Neural crest cell (in vitro differentiated cells): ENCODE measurements at places on chromosomes 13 and 19. TPM values are rescaled to one million over a fixed set of nuclear protein-coding genes. Genes with fewer than 3 reads are reported as not detected.
A peak's percentile ranks its signal among the peaks of the same experiment; 100 is the strongest.

- no peak overlapping the region for H3K4me3 ChIP-seq
- no peak overlapping the region for H3K27ac ChIP-seq
- no peaks in the 10 kb centered on the region for H3K27me3 ChIP-seq
Observed at GRCh38 chr13:80894917-80895316, 554.0 kb upstream of the SPRY2 start.

DNA sequence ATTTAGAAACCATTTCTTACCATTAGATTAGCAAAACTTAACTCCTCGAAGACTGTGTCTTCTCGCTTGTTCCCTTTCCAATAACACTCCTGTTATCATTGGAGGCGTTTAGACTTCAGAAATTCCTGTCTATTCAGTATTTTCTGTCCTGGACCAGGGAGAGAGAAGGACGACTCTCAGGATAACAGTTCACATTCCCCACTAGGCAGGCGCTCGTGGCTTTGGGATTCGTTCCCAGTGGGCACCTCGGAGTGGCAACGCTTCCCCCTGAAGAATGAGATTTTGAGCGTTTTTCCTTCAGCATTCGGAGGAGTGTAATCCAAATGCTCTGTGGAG is 429 bp upstream of the ZNF225 start:
- H3K4me3 ChIP-seq: peak overlapping the region; percentile 99
- no peak for DNase-seq
- no peaks in the 10 kb centered on the region for H3K27me3 ChIP-seq
- peak overlapping the region; percentile 91 for H3K27ac ChIP-seq

GRCh38 chr13:75704194-75704926 is 68.2 kb downstream of the LMO7 start:
- H3K4me3 ChIP-seq: no peak overlapping the region
- H3K27ac ChIP-seq: no peak overlapping the region
- H3K36me3 ChIP-seq: peaks cover 1% of the 10 kb centered on the region

DNA sequence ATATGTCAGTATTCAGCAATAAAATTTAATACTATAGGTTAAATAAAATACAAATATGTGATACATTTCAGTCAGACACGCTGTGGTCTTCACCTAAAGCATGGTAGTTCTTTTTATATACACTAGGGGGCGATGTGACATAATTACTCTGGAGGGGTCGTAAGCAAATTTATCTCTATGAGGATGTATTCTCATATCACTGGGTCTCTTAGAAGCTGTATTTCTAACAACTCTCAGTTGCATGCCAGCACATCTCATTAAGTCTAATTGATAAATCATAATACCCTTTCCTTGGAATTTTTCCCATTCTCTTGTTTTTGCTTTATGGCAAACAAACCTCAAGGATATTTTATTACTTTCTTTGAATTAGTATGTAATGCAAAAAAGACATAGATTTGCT is 3.9 kb upstream of the PCDH17 start:
- H3K27me3 ChIP-seq: peaks cover 38% of the 10 kb centered on the region
- H3K4me1 ChIP-seq: peaks cover 35% of the 10 kb centered on the region
- peaks cover 8% of the 10 kb centered on the region for H3K36me3 ChIP-seq
- peak overlapping the region; percentile 79 for H3K4me3 ChIP-seq
- no peak overlapping the region for H3K27ac ChIP-seq
- no peak for DNase-seq

GRCh38 chr13:33081666-33082065 is 65.4 kb downstream of the KL start:
- no peaks in the 10 kb centered on the region for H3K4me1 ChIP-seq
- DNase-seq: no peak
- H3K36me3 ChIP-seq: no peaks in the 10 kb centered on the region
- no peak overlapping the region for H3K4me3 ChIP-seq

DNA sequence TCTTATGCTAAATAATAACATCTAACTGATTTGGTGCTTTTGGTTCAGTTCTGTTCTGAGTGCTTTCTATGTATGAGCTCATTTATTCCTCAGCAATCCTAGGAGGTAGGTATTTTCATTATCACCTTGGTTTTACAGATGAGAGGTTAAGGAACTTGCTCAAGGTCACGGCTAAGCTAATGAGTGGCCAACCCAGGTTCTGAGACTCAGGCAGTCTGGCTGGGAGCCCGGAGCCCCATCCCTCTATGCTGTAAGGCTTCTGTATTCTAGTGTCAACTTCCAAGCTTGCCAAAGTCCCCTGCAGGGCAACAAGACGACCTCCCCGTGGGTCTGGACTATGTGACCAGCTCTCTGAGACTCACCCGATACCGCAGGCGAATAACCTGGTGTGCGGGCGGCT is 60.5 kb downstream of the PARP4 start:
- no peak overlapping the region for H3K27ac ChIP-seq
- H3K4me1 ChIP-seq: no peaks in the 10 kb centered on the region
- DNase-seq: no peak

- peaks cover 8% of the 10 kb centered on the region for H3K36me3 ChIP-seq
- peaks cover 6% of the 10 kb centered on the region for H3K4me1 ChIP-seq
- H3K4me3 ChIP-seq: no peak overlapping the region
- no peak overlapping the region for H3K27ac ChIP-seq
Observed at GRCh38 chr19:615619-616018, 17.7 kb downstream of the POLRMT start.

DNA sequence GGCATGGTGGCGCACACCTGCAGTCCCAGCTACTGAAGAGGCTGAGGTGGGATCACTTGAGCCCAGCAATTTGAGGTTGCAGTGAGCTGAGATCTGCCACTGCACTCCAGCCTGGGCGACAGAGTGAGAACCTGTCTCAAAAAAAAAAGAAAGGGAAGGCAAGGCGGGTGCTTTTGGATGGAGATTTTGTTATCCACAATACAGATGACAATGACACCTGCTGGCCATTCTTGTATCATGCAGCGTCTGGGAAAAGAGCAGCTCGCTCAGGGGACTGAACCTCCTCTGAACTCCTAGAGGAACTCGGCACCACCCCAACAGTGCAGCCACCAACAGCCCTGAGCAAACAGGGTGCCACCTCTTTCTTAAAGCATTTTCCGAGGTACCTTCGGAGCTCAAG is 22.8 kb downstream of the HAUS8 start:
- H3K36me3 ChIP-seq: peaks cover 8% of the 10 kb centered on the region
- no peak overlapping the region for H3K4me3 ChIP-seq
- H3K27me3 ChIP-seq: no peaks in the 10 kb centered on the region
- peak; percentile 39 for DNase-seq
- H3K4me1 ChIP-seq: peaks cover 3% of the 10 kb centered on the region
- H3K27ac ChIP-seq: no peak overlapping the region

GRCh38 chr13:76216729-76217128 is 580.6 kb downstream of the LMO7 start:
- no peak overlapping the region for H3K27ac ChIP-seq
- DNase-seq: no peak
- H3K36me3 ChIP-seq: no peaks in the 10 kb centered on the region
- no peaks in the 10 kb centered on the region for H3K4me1 ChIP-seq
- no peak overlapping the region for H3K4me3 ChIP-seq
- no peaks in the 10 kb centered on the region for H3K27me3 ChIP-seq

GRCh38 chr19:20422216-20423205 is 143.1 kb downstream of the ZNF737 start:
- H3K4me1 ChIP-seq: peaks cover 19% of the 10 kb centered on the region
- peak overlapping the region; percentile 100 for H3K4me3 ChIP-seq
- H3K36me3 ChIP-seq: peaks cover 30% of the 10 kb centered on the region
- H3K27ac ChIP-seq: no peak overlapping the region
- DNase-seq: no peak

GRCh38 chr19:7715671-7716070 is 13.7 kb upstream of the FCER2 start:
- H3K36me3 ChIP-seq: no peaks in the 10 kb centered on the region
- DNase-seq: no peak
- H3K27me3 ChIP-seq: peaks cover 25% of the 10 kb centered on the region
- no peaks in the 10 kb centered on the region for H3K4me1 ChIP-seq

RASL11A gene
- total RNA-seq: 1.3 and 1.9 TPM in 2 replicates

C19orf47 gene
- total RNA-seq: 19.0 and 21.0 TPM in 2 replicates

IFT88 gene
- total RNA-seq: 21.0 and 22.5 TPM in 2 replicates
